ENCODE measurements at places on chromosomes 13 and 19.
A peak's percentile ranks its signal among the peaks of the same experiment; 100 is the strongest.

DNA sequence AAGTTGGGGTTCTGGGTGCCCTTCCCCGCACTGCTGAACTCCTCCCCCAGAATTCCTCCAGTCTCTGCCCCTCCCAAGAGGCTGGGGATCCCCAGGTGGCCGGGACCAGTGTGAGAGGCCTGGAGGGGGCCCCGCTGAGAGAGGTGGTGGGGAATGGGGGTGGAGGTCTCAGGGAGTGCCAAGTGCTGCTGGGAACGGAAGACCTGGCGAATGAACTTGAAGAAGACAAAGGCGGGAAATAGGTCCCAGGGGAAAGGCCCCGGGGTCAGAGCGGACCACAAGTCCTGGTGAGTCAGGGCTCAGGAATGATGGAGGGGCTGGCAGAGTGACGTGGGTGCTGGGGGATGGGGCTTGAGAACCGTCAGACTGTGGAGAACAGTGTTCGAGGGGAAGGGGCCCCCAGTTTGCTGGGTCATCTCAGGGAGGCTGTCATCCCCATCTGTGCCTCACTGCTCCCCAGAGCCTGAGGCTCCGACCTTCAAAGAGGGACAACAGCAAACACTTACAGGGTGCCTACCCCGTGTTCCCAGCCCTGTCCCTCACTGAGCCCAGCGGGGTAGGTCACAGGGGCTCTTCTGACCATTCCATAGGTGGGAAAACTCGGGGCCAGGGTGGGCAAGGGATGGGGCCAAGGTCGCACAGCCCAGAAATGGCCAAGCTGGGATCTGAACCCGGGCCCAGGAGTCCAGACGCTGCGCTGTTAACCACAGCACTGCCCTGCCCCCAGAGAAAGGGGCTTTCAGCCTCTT lies 16.0 kb upstream of the SEMA6B start:
- DNase-seq, result peak; percentile 95

DNA sequence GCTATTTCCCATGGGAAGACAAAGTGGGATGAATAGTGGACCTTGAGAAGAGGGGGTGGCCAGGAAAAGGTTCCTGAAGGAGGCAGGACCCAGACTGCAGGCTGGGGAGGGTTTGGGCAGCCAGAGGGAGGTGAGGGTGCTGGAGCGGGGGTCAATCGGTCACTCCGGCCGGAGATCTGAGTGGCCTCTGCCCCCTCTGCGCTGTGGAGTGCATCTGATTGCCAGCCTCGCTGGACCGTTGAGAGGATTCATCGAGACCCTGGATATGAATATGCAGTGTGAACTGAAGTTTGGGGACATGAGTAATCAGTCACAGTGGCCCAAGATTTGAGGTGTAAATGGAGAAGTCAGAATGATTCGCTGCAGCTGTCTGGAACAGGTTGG lies 5.5 kb upstream of the ZNF580 start:
- no peak for DNase-seq

GRCh38 chr13:95317039-95317989 lies 16.1 kb upstream of the ABCC4 start:
- DNase-seq, result no peak

- no peak for DNase-seq
These were observed 5.5 kb downstream of the UPK1A start for GRCh38 chr19:35671818-35672217.

- DNase-seq, result peak; percentile 97
These were observed 531.3 kb downstream of the RFC3 start for GRCh38 chr13:34349091-34349722.

GRCh38 chr19:8252922-8253589 lies 43.9 kb downstream of the CERS4 start:
- DNase-seq, result peak; percentile 71

DNA sequence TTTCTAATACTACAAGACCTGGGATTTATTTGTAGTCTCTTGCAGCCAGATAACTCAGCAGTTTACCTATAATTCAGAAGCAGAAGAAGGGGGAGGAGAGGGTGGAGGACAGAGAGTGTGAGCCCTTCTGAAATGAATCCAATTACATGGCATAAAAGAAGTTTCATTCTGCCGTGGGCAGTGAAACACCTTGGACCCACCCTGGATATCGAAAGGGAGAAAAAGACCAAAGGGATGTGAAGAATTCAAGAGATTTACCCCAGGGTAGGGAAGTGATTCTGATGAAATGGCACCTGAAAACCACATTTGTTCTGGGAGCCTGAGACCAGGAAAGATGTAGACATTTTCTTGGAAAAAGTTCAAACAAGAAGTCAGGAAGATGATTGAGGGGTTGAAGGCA lies 140.9 kb downstream of the NDFIP2 start:
- no peak for DNase-seq

DNA sequence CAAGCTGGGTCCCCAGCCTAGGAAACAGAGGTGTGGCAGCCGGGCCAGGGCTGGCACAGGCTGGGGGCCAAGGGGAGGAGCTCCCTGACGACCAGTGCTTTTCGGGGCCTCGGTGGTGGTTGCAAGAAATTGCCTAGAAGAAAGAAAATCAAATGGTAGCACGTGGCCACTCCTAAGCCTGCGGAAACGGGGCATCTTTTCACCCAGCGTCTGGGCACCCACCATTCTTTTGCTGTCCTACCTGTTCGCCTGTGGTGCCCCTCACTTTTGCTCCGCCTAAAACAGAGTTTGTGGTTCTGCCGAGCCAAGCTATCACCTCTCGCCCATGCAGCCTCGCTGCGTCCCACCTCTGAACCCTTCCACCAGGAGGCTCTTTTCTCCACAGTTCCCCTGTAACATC lies 7.1 kb upstream of the KRTDAP start:
- no peak for DNase-seq

DNA sequence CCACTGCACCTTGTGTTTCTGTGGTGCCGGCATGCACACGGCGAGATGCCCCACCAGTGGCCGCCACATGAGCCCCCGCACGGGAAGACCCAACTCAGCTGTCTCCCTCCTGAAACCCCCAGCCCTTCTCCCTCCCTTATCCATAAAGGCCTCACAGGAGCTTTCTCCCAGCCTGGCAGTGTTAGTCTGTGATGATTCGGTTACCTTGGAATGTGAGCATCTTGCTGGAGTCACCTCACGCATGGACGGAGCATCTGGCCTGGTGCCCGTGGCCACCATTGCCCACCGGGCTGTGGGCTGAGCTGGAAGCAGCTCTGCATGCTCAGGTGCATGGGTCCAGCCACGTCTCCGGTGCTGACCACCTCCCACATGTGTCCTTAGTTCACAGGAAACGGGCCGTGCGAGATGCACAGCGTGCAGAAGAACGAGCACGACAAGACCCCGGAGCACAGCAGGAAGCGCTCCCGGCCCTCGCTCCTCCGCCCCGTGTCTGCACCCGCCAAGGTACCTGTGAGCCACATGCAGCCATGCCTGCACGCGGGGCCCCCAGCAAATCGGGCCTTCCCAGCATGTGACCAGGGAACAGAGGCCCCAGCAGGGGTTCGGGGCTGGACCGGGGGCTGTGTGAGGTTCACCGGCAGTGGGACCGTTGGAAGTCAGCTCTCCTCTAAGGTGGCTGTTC lies 22.0 kb downstream of the SIN3B start:
- peak; percentile 49 for DNase-seq

- DNase-seq, result no peak
These were observed 877 bp upstream of the N4BP2L1 start for GRCh38 chr13:32428581-32429432.

- no peak for DNase-seq
These were observed 8.5 kb upstream of the NFIX start for GRCh38 chr19:12986726-12987125.

All from brain microvascular endothelial cell (primary cell).